ENCODE measurements at places on chromosomes 2 and 18.

DNA sequence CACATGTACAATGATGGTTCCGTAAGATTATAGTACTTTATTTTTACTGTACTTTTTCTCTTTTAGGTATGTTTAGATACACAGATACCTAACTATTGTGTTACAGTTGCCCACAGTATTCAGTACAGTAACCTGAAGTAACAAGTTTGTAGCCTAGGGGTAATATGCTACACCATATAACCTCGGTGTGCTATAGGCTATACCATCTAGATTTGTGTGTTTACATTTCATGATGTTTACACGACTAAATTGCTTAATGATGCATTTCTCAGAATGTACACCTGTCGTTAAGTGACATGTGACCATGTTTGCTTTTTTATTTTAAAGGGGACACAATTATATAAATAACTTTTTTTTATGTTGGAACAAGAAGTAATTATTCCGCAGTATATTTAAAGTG lies 34.5 kb downstream of the PIK3C3 start:
- DNase-seq: no peak

GRCh38 chr2:10079266-10079869 lies 843 bp downstream of the CYS1 start:
- DNase-seq: no peak

DNA sequence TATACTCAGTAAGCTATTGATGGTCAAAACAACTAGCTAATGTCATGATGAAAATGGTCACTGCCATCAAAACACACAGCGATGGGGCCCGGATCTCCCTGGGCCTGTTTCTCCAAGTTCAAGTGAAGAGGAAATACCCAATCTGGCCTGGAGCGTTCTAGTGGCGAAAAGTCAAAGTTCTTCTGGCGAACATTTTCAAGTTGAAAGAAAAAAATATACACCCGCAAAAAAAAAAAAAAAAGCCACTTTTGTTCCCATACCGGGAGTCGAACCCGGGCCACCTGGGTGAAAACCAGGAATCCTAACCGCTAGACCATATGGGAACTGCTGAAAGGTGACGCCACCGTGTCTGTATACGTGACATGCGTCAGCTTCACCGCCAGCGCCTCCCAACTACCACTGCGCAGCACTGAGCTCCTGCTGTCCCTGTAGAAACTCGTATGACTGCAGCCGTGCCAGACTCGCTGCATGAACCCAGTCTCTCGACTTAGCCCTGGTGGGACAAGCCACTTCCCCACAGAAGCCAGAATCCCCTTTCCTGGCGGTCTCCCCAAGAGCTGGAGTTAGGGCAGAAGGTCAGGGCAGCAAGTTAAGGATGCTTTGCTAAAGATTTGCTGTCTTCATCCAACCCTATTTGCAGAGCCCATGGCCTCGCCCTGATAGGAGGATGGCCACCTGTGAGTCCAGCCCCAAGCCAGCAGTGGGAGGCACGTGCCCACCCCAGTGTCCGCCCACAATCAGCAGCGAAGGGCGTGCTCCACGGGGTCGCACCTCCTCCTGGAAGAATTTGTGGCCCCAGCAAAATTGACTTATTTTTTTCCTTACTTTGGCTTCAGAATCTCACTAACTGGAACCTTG lies 5.6 kb upstream of the IMP4 start:
- peak; percentile 82 for DNase-seq

GRCh38 chr18:9216459-9216858 lies 79.9 kb downstream of the ANKRD12 start:
- no peak for DNase-seq

- DNase-seq: no peak
Observed at GRCh38 chr2:202074324-202074723, 1.3 kb downstream of the KIAA2012 start.

GRCh38 chr2:183522489-183523266 lies 398.4 kb downstream of the NUP35 start:
- no peak for DNase-seq

- no peak for DNase-seq
Observed at GRCh38 chr18:40096675-40097074, 1858.4 kb upstream of the PIK3C3 start.

GRCh38 chr2:226440127-226440918 lies 359.3 kb downstream of the IRS1 start:
- DNase-seq: no peak

- no peak for DNase-seq
Observed at GRCh38 chr2:199716807-199717586, 134.0 kb downstream of the FTCDNL1 start.

DNA sequence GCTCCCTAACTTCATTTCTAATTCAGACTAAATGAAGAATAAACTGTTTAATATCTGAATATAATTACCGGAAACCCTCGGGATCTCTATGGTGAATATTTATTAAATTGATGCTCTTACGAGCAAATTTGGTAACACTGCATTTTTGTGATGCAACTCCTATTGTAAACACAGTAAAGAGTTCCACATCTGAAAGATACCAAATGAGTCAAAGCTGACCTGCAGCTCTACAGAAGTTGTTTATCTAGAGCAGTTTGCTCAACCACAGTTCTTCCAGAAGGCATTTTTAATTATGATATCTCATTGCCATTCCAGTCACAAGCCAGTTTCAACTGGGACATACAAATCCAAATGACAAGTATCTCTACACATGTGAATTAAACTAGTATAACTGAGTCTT lies 129.7 kb downstream of the PKP4 start:
- no peak for DNase-seq

DNA sequence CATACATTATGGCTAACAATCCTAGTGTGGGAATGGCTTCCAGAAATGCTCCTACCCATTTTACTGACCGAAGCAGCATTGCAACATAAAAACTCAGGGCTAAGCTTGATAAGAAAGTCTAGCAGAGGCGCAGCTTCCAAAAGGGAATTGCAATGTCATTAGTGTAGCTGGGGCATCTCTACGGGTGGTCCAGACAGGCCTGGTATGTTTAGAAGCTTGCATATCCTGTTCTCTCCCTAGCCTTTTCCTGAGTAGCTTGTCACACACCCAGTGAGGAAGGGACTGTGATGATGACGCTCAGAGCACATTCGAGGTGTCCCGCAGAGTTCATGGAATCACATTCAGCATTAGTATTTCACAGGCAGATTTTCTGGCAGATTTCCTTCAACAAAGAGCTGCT lies 38.0 kb upstream of the COL5A2 start:
- DNase-seq: no peak

DNA sequence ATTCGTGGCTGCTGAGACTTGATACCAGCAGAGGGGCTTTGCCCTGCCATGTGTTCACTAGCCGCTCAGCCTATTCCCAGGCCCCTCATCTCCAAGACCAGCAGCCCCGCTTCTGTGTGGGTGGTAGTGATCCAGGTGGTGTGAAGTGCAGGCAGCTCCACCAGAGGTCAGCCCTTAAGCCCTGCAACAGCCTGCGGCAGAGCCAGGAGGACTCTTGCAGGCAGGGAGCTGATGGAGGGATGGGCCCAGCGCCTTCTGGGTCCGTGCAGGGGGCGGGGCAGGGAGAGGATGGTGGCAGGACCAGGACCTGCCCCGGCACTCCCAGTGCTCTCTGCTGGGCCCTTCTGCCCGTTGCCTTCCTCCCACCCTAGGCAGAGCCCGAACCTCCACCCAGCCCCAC lies 162.0 kb downstream of the SH3BP4 start:
- DNase-seq: no peak

- DNase-seq: no peak
Observed at GRCh38 chr2:86776532-86776931, 14.2 kb downstream of the CD8A start.

DNA sequence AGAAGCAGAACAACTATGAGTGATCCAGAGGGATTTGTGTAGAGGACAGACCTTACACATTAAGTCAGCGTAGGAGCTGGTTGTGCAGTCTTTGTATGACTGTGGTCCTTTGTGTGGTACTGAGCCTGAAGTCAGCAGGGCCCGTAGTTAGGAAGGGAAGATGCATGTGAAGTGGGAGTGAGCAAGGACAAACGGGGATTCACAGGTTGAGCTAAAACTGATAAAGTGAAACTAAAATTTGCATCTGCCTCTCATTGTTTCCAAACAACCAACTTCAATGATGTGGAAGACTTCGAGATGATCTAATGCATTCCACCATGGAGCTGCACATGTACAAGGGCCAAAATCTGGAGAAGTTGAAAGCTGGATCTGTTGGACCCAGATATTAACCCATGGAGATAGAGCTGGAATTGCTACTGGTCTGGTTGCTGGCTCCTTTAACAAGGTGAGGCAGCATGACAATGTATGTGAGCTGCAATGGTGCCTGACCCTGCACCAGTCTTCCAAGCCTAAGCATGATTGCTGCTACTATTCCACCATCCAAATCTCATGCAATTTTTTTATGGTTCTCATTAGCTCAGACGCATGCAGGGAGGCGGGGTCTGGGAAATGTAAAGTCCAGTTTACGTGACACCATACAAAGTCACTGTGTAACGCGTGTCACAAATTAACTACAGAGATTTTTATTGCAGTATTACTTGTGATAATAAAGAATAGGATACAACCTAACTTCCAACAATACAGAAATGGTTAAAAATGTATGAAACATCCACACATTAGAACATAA lies 12.1 kb upstream of the CYBRD1 start:
- peak; percentile 46 for DNase-seq

GRCh38 chr2:56185101-56185581 lies 1.4 kb downstream of the CCDC85A start:
- no peak for DNase-seq

- DNase-seq: peak; percentile 74
Observed at GRCh38 chr2:85326406-85327159, 1.2 kb downstream of the TGOLN2 start.

DNA sequence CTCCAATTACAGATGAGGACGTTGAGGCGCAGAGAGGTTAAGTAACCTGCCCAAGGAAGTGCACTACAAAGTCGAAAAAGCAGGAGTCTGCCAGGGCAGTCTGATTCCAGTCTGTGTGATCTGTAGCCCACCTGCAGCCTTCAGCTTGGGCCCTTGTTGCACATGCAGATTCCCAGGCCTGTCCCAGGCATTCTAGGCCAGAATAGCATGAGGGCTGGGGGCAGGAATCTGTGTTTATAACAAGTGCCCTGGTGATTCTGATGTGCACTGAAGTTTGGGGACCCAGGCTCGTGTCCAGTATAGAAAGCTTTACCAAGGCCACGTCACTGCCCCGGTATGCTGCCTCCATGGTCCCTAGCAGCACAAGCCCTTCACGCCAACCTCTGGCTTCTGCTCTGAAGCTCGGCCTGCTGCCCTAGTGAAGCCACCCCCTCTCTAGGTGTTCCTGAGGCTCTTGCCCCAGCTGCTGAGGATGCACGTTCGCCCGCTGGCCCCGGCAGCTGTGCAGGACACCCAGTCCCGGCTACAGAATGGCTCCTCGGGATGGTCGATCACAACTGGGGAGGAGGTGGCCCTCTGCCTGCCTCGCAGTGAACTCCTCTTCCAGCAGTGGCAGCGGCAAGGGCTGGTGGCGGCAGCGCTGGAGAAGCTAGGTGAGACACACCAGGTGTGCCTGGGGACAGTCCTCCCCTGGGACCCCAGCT lies 4.6 kb downstream of the CHRNG start:
- DNase-seq: peak; percentile 8

- no peak for DNase-seq
Observed at GRCh38 chr2:168765401-168765800, 37.0 kb upstream of the NOSTRIN start.

GRCh38 chr2:15259356-15259756 lies 301.8 kb downstream of the NBAS start:
- no peak for DNase-seq

- no peak for DNase-seq
Observed at GRCh38 chr18:61731693-61732376, 161.0 kb downstream of the RNF152 start.

- DNase-seq: peak; percentile 75
Observed at GRCh38 chr18:77650799-77651385, 401.2 kb downstream of the GALR1 start.

- DNase-seq: no peak
Observed at GRCh38 chr2:28748941-28749340, 2.7 kb upstream of the PPP1CB start.

- DNase-seq: peak; percentile 71
Observed at GRCh38 chr2:148021059-148021861, at the start of gene MBD5. Gene MBD5, plus strand, starts transcription at chr2:148021091.

GRCh38 chr2:174787487-174788205 lies 23.4 kb upstream of the CHRNA1 start:
- no peak for DNase-seq

DNA sequence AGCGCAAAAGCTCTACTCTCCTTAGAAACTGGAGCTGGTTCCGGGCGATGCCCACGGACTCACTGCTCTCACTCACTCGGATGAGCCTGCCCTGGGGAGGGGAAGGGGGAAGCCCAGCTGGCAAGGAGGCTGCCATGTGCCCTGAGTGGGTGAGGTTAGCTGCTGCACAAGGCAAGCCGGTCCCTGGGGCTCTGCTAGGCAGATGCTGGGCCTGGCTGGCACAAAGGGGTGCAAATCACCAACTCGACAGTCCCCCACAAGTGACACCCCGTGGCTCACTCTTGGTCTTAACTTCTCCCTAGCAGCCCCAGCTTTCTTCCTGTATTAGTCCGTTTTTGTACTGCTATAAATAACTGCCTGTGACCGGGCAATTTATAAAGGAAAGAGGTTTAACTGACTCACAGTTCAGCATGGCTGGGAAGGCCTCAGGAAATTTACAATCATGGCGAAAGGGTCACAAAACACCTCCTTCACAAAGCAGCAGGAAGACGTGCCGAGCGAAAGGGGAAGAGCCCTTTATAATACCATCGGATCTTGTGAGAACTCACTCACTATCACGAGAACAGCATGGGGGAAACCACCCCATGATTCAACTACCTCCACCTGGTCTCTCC lies 33.2 kb downstream of the ADCY3 start:
- no peak for DNase-seq

GRCh38 chr2:211049321-211050018 lies 493.1 kb downstream of the CPS1 start:
- DNase-seq: no peak

- no peak for DNase-seq
Observed at GRCh38 chr2:191612496-191612895, 65.4 kb upstream of the NABP1 start.

GRCh38 chr2:128604045-128604444 lies 285.4 kb upstream of the HS6ST1 start:
- DNase-seq: no peak

DNA sequence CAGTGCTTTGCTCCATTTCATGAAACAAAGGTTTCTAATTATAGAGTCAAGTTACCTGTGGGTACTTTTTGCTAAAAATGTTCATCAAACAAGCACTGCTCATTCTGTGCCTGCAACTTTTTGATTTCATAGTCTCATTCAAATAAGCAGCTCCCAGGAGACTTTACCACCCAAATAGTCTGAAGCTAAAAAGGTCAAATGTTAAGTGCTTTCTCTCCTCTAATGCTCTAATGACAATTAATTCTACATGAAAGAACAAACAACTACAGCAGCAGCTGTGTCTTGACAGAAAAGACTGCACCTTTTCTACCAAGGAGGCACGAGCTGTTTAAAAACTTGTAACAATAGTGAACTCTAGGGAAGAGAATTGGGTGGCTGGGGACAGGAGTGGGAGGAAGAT lies 65.3 kb downstream of the CCDC93 start:
- no peak for DNase-seq

DNA sequence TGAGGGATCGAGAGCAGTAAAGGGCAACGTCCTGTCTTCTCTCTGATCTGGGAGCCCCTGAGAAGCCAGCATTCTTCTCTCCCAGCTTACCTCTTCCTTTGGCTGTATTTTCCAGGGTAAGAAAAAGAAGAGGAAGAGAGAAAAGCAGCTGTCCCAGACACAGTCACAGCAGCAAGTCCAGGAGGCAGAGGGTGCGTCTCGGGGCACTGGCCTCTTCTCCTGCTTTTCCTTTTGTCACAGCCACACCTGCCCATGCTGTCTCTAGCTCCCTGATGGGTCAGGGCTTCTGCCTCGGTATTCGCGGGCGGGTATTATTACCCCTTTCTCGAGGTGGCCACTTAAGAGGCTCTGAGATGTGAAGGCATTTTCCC lies 20.3 kb downstream of the TGOLN2 start:
- DNase-seq: no peak

- no peak for DNase-seq
Observed at GRCh38 chr18:79423211-79424007, 27.7 kb downstream of the NFATC1 start.

All from activated CD4-positive, alpha-beta memory T cell treated with anti-CD3 and anti-CD28 coated beads for 36 hours (primary cell).